Esophagus mucosa (tissue), 1 donor: ENCODE measurements at places on chromosomes 13 and 19. TPM values are rescaled to one million over a fixed set of nuclear protein-coding genes. Genes with fewer than 3 reads are reported as not detected.
A peak's percentile ranks its signal among the peaks of the same experiment; 100 is the strongest.

DNA sequence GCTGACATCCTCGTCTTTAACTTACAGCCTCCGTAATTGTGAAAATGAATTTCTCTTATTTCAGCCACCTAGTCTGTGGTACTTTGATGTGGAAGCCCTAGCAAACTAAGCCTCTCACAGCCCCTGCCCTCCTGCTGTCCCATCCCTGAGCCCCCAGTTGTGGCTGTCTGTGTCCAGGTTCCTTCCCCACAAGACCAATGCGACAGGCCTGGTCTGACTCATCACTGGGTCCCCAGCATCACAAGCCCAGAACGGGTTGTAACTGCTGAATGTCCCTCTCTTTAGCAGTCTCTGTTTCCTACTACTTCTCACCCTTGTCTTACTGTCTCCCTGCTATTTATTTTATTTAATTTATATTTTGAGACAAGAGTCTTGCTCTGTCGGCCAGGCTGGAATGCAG, 5.7 kb downstream of the POU2F2 start:
- no peak for ATAC-seq

GRCh38 chr13:23203516-23203915, 22.7 kb downstream of the SGCG start:
- no peak for ATAC-seq

GRCh38 chr13:41458761-41459431, 1.5 kb downstream of the RGCC start:
- peak; percentile 36 for ATAC-seq

GRCh38 chr13:98427331-98427995, 149.4 kb downstream of the STK24 start:
- ATAC-seq: no peak

The MBD3L2 gene
- total RNA-seq: not detected

The HAUS8 gene
- 6.1 TPM for total RNA-seq

GRCh38 chr19:42577016-42577415, 17.7 kb downstream of the CEACAM8 start:
- no peak for ATAC-seq
